Endothelial cell (in vitro differentiated cells): ENCODE measurements at places on chromosomes 3 and 15.

- DNase-seq, result no peak
Observed at GRCh38 chr15:41893422-41894250, at the start of gene SPTBN5. Gene SPTBN5, minus strand, starts transcription at chr15:41894053. Its CDS starts 556 bp downstream, at chr15:41893497.

DNA sequence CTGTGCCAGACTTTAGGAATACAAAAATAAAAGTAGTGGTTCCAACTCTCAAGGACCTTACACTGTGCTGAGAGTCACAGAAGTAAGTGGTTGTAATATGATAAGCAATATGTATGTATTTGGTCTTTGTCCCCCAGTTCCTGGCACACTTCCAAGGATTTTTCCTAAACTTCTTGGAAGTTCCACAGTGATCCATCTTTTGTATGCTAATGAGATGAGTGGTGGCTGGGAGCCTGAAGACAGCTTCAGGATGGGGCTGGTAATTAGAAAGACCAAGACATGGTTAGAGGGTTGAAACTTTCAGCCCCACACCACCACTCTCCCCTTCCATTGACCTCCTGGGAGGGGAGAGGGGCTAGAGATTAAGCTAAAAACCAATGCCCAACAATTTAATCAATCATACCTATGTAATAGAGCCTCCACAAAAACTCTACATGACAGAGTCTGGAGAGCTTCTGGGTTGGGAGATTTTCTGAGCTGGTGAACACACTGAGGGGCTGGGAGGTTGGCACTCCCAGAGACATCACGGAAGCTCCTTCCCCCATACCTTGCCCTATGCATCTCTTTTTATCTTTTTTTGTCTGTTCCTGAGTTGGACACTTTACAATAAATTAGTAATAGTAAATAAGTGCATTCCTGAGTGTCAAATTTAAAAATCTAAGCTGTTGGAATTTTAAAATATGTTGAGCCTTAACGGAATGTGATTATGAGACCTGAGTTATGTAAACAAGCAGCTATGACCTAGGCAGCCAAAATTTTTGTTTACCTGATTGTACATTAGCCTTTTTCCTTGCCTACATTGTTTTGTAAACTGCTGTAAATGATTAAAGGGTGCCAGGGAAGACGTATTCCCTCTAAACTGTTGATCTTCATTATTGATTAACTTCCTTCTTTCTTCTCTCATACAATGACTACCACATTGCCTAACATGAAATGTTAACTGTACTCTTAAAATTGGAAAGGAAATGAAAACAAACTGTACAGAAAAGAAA, 24.3 kb downstream of the CD200R1L start:
- no peak for DNase-seq

- no peak for DNase-seq
Observed at GRCh38 chr15:60574801-60575631, 96.1 kb upstream of the ICE2 start.

DNA sequence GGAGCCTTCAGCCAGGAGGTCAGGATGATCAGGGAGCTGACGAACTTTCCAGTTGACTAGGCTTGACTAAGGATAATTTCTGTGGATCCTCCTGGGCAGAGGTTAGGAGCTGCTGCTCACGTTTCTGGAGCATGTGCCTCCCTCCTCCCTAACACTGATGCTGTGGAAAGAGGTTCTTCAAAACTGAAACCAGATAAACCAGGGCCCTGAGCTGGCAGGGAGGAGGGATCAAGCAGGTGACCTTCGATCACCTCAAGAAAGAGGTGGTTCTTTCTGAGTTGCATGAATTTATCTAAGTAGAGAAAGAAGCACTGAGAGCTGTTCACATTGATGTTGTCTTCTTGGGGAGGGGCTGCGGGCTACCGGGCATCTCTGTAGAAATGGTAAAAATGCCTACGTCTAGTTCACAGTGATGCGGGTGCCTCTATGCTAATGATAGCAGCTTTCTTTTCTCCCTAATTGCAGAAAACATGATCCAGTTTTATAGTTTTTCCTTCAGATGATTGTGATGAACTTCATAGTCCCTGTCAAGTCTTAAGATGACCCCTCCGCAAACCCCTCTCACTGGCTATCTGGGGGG, 332.7 kb upstream of the LRRFIP2 start:
- DNase-seq, result no peak

GRCh38 chr3:33364531-33365128, 75.6 kb downstream of the UBP1 start:
- DNase-seq, result no peak

DNA sequence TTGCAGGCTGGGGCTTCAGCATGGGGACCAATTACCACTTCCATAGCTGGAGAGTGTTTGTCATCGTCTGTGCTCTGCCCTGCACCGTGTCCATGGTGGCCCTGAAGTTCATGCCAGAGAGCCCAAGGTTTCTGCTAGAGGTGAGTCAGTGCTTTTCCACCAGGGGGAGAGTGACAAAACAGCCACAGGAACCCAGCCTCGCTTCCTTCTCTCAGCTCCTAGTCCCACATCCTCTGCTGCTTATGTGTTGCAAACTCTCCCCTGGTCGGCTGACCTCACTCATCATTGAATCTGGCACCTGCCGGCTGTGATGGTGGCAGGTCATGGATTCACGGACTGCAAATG, 158.3 kb downstream of the SV2B start:
- DNase-seq, result peak; percentile 27

GRCh38 chr3:23479026-23479425, 275.9 kb downstream of the UBE2E2 start:
- no peak for DNase-seq

DNA sequence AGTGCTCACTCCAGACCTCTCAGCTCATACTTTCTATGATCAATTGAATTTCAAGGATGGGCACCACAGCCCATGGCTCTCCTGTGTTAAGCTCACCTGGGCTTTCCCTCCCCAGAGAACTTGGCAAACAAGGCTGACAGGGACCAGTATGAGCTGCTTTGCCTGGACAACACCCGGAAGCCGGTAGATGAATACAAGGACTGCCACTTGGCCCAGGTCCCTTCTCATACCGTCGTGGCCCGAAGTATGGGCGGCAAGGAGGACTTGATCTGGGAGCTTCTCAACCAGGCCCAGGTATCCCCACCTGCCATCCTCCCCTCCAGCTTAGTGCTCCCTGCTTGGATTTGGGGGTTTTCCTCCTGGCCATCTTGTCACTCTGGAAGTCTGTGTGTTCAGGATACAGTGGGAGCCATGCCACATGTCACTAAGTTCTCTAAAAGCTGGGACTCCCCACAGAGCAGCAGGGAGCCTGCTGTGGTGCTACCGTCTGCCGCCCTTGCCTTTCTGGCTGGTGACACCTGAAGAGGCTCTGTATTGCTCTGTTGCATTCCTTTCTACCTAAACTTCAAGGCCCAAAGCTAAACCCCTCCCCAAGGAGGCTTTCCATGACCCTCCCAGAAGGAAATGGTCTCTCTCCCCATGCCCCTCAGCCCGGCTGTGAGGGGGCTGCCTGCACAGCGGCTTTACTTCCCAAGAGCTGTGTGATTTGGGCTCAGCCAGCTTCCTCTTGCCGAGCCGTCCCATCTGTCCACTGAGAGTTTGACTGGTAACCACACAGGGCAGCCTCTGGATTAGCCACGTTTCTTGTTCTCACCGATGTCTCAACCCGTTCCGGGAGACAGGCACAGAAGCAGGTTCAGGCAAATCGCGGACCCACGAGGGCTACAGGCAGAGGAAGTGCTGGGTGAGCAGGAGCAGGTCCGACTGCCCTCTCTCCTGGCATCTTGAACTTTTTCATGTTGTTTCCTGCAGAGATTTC, 10.8 kb downstream of the TF start:
- no peak for DNase-seq

DNA sequence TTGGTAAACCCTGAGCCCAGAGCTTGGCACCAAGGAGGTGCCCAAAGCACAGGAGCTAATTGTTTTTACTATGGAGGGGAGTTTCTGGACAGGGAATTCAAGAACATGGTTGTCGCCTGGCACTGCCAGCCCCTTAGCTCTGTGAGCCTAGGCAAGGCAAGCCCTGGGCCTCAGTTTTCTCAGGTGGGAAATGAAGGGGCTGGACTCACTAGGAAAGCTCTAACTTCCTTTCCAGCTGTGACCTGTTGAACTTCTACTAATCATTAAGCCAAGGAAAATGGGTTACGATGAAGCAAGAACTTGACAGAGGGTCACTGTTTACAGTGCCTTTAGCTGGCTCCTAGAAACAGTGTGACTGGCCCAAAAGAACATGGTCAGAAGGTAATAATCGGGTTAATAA, 277.2 kb downstream of the SHQ1 start:
- no peak for DNase-seq

DNA sequence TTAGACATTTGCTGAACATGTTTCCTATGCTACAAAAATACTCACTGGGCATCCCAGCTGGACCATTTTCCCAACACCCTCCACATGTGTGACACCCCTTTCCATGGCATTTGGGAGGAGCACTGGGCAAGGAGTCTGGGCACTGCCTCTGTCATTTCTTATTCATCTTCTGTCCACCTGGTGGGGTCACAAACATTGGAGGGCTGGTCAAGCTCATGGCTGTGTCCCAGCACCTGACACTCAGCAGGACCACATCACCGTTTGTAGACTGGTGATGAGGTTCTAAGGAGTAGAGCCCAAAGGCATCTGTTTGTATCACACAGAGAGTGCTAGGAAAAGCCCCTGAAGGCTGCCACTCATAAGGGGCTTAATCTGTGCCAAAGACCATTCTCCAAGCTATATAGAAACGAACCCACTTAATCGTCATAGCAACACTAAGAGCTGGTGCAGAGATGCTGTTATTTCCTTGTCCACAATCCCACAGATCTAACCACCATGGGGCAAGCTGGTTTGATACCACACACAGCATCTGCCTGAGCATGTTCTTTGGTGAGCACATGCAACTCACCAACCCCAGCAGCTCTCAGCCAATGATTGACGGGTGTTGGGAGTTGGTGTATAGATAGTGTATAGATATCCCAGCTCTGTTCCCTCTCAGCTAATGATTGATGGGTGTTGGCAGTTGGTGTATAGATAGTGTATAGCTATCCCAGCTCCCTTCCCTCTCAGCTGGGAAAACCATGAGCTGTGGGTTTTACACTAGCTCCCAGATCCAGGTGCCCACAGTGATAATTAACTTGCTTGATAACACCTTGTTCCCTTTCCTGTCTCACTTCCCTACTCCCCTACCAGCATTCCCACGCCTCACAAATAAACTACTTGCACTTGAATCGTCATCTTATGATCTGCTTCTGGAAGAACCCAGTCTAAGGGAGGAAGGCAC, 42.7 kb upstream of the ATP2B2 start:
- DNase-seq, result no peak

DNA sequence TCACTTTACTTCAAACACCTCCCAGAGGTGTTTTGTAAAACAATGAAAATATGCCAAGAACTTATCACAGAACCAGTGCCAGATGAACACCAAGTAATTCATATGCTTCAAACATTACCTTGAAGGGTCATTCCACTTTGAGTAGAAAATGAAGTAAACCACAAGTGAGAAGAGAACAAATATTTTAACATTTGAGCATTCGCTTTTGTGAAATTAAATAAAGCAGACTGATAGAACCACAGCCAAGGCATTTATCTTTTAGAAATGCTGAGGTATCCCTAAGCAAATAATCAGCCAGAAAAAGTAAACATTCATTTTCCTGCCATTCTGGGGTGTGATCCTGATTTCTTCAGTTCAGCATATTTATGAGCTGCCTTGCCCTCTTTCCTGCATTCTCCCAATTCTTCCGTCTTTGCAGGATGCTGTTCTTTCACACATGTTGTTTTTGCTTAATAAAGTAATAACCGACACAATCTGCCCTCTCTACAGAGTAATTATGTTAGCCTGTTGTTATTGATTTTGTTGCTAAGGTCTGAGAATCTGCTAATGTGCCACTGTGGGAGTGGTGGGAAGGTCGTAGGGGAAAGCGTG, 235.6 kb upstream of the TGFBR2 start:
- DNase-seq, result no peak

DNA sequence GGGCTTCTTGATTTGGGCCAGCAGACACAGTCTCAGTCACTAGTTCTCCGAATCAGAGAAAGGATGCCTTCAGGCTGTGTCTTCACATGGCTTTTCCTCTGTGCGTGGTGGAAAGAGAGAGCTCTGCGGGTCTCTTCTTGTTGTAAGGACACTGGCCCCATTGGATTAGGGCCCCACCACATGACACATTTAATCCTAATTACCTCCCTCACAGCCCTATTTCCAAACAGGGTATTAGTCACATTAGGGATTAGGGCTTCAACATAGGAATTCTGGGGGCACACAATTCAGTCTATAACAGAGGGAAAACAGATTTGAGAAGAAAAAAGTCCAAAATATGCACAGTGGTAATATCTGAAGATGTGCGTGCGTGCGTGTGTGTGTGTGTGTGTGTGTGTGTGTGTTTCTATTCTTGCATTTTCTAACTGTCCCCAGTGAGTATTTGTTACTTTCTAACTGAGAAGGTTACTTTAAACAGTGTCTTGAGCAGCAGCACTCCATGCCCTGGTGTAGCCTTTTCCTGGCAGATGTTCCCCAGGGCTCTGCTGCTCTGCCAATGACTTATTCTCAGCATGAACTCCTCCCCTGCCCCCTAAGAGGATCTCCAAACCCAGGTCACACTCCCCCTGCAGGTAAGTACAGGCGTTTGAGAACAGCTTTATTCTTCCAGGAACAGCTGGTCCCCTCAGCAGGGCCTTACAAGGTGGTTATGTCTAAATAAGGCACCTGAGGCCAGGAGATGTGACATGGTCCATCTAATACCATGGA, 72.9 kb downstream of the RPL39L start:
- DNase-seq, result peak; percentile 34

- no peak for DNase-seq
Observed at GRCh38 chr15:50880206-50880605, 28.3 kb upstream of the AP4E1 start.

DNA sequence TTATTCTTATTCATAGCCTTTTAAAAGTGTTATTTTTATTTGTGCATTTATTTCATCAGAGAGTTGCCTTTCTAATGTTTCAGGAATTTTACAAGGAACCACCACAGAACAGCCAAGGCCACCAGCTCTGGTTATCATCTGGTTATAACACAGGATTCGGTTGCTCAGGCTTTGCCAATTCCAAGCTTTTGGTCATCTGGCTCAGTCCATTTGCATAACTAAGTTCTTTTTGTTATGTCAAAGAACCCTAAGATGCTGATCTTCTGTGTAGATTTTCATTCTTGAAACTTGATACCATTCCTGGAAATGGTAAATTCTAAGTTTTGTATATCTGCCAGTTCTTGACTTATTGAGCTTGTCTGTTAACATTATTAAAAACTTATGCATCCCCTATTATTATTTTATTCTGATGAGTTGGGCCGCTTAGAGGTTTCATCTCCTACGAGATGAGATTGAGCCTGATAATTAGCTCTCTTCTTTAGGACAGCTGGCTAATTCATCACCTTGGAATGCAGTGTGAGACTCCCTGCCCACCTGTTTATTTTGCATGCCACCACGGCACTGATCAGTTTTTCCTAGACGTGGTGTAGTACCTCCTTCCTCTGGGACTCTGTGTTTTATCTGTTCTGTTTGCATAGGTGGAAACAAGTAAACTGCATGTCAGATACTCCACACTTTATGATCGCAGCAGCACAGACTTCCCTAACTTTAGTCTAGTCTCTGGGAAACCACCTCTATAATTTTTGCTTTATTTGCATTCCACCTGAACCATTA, 264.8 kb downstream of the SLCO3A1 start:
- no peak for DNase-seq
